Fibroblast of lung (primary cell): ENCODE measurements at places on chromosomes 4 and X. TPM values are rescaled to one million over a fixed set of nuclear protein-coding genes. Genes with fewer than 3 reads are reported as not detected.

Gene AMTN
- total RNA-seq: not detected in 2 replicates

Gene PPP1R2C
- total RNA-seq: not detected in 2 replicates

Gene EFHC2
- total RNA-seq: 0.77 and 2.6 TPM in 2 replicates

Gene PARM1
- 0.77 and 2.0 TPM in 2 replicates for total RNA-seq

DNA sequence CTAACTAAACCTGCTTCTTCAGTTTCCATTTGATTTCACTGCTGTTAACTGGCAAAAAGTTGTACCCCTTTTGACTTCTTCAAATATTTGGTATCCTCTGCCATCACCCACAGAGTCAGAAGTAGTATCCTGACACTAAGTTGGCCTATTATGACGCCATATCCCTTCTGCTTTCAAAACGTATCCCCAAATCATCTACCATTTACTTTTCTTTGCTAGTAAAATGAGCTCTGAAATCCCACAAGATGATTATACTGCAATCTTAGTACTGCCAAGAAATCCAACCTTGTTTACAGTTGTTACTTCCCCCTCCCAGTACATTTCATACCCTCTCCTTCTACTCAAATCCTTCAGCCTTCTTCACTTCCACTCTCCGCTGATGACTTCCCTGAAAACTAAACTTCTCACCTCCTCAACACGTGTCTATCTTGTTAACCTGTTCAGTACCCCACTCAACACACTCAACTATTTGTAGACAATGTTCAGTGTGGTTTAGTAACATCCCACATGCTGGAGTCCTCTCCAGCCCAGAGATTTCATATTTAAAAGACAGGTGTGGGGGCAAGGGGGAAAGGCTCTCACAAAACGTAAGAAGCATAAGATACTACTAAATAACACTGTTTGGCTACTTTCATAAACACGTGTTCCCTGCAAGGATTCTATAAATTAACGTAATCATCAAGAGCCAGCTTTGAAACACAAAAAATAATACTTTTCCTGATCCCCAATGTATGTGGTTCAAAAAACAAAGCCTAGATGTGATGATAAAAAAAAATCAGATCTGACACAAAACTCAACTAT is 1.3 kb downstream of the NAF1 start:
- DNase-seq: peak; percentile 25

DNA sequence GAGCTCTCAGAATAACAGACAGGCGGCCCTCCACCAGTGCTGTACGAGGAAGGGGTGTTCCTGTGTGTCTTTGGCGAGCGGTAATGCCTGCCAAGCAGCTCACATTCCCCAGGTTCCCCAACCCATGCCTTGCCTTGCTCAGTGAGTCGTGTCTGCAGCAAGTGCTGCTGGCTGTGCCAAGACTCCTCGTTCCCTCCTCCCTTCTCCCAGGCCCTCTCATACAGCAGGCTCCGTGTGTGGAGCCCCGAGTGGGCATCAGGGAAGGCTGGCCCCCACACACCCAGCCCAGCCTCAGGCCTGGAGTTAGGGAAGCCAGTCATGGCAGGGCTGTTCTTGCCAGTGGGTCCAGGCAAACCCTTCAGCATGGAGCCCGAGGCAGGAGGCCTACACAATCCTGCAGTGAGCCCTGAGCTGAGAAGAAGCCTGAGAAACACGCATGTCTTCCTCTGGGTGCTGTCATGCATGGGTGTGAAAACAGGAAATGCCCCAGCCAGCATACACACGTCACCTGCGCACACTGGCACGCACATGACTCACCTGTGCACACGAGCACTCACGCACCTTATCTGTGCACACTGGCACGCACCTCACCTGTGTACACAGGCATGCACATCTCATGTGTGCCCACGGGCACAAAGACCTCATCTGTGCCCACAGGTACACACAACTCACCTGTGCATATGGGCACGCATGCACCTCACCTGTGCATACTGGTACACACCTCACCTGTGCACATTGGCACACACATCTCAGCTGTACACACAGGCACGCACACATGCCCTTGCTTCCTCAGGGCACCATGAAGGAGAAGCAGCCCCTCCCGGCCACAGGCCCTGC is 238.7 kb downstream of the DHRSX start:
- DNase-seq: peak; percentile 19

- peak; percentile 93 for DNase-seq
Measured at GRCh38 chr4:21888195-21888976, 60.2 kb downstream of the KCNIP4 start.

DNA sequence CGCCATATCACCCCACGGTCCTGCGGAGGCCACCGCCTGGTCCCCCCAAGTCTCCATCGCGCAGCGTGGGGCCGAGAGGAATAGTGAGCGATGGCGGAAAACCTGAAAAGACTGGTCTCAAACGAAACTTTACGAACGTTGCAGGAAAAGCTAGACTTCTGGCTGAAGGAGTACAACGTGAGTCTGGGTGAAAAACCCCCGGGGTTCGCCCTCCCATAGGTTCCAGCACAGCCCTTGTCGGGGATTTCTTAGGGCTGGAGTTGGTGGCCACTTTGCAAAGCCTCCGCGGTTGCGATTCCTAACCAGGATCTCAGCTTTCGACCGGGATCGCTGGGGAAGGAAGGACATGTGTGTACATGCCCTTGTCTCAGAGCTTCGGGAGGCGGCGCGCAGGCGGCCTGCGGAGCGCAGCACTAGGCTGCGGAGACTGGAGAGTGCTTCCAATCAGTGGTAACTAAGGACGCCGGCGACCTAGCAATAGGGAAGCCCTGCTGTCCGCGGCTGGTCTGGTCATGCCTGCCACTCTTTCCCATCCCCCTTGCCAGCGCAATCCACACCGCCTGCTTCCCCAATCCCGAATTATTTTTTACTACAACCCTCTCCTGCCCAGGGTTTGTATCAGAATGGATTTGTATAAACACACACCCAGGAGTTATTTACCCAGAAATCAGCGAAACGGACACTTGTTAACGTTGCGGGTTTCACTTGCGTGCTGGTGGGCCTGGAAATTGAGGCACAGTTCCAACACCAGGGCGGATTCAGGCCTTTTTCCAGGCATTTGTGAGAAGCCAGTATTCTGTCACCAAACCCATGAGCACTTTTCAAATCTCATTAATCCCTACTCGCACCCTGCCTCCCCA is 741 bp downstream of the SPATA18 start:
- peak; percentile 89 for DNase-seq

GRCh38 chr4:75724867-75725724 is 719 bp downstream of the USO1 start:
- DNase-seq: peak; percentile 72

- peak; percentile 81 for DNase-seq
Measured at GRCh38 chrX:45714866-45715265, 514.2 kb upstream of the DIPK2B start.

DNA sequence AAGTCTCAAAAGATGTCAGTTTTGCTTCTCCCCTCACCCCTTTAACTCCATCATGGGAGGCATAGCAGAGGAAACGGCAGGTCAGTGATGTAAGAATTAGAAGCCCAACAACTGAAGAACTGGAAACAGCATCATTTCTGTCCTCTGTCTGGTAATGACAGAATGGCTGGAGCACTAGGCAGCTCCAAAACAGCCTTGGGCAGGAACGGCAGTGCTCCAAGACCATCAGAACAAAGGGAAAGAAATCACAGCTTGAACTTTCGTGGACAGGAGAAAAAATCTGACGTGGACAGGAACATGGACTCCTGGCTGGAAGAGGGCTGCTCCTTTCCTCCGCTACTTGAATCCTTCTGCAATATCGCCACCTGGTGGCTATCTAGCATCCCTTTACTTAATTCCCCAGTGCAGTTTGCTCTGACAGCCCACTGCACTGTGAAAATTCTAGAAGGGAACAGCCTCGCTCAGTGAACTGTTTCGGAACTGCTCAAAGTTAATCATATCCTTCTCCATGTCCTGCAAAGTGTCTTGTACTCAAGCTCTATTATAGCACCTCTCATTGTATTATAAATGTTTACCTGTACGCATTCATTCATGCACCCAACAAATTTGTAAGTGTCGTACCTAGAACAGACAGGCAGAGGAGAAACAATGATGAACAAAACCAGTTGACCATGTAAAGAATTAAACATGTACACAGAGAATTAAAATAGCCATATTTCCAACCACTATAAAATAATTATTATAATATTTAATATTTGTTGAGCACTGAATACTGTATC is 20.4 kb downstream of the SLC25A53 start:
- peak; percentile 91 for DNase-seq
